ENCODE measurements at places on chromosomes 4 and X.

DNA sequence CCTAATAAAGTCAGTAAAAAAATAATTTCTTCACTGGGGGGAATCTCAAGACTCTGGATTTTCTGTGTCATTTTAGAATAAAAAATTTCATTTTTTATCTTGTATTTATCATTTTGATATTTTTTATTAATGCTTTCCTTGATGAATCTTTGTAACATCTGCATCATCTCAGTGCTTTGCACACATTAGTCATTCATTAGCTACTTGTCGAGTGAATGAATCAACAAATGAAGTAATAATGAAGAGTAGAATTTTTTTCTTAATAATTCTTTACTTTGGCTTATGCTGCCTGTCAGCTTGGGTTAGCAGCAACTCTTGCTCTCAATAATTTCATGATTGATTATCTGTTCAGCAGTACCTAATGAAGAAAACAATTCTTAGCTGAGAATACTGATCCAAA, 530.8 kb downstream of the GRXCR1 start:
- no peak for DNase-seq

- no peak for DNase-seq
Observed at GRCh38 chrX:33188286-33188685, 23.1 kb downstream of the DMD start.

DNA sequence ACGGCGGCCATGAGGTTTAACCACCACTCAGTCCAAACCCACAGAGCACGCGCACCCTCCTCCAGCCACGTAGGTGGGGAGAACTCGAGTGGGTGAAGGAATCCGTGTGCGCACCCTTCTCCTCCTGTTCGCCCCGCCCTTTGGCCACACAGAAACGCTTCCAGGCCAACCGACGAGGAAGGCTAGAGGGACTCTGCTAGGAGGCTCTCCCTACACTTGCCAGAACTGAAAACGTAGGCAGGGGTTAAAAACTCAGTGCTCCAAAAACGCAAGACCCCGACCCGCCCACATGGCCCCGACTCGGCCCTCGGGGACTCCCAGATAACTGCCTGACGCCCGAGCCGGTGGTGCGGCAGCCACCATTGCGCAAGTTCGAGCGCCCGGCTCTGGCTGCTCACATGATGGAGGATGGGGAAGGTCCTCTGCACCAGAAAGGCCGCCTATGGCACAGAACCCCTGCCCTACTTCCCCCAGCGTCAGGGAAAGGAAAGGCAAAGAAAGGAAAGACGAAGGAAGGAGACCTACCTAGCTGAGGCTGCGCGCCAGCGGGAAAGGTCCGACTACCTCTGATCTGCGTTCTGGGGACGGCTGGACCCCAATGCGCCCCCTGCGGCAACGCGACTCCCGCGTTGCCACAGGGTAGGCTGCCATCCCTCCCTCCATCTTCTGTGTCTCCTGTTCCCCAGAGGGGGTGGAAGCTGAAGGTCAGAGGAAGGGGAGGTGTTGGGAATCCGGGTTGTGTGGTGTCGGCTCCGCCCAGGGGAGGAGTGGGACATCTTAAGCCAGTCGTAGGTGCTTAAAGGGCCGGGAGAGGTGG, 201.9 kb upstream of the AGTR2 start:
- peak; percentile 3 for DNase-seq

GRCh38 chr4:85107553-85107952, 141.1 kb upstream of the WDFY3 start:
- DNase-seq: no peak

DNA sequence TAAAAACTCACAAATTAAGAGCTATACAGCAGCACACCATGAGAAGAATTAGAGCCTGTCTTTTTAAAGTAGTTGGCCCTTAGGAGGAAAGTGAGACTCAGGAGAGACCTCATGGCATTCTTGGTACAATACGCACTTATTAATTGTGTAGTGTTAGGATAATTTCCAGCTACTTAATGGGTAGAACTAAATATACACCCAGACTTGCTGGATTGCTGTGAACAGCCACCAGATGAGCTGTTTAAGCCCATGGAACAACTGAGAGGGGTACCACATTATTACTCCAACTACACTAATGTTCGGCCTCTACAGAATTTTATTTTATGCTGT, 13.6 kb downstream of the MFAP3L start:
- DNase-seq: no peak

DNA sequence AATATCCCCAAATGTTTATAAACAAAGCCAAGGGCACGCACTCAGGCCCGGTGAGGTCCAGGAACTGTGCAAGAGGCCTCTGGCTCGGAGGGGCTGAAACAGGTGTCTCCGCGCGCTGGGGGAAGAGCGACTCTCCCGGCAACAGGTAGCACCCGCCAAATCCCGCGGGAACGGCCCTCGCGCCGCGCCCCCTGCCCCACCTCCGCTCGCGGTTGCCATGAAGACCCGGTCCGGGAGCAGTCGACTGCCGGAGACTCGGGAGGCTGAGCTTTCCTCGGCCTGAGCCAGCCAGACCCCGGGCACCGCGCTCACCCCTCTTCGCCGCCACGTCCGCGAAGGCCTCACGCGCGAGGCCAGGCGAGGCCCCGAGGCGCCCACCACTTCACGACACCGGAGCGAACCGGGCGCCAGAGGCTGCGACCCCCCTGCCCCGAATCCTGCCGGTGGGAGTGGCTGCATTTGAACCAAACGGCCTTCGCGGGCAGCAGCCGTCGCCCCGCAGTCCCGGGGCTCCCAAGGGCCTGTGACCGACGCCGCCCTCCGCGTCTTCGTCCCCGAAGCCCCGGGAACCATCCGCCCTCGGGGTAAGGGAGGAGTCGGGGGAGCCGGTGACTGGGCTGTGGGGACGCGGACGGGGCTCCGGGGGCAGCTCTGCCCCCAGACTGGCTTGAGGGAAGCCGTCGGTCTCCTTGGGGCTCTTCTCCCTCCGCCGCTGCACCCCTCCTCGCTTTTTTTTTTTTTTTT, at the start of gene NSUN7:
TSS of gene NSUN7 (plus strand) at position 239 of the 744 bp plus-strand sequence. CDS start 739 bp downstream, outside the sequence.
- DNase-seq: peak; percentile 31

- no peak for DNase-seq
Observed at GRCh38 chrX:42615161-42615563, 162.8 kb downstream of the PPP1R2C start.

DNA sequence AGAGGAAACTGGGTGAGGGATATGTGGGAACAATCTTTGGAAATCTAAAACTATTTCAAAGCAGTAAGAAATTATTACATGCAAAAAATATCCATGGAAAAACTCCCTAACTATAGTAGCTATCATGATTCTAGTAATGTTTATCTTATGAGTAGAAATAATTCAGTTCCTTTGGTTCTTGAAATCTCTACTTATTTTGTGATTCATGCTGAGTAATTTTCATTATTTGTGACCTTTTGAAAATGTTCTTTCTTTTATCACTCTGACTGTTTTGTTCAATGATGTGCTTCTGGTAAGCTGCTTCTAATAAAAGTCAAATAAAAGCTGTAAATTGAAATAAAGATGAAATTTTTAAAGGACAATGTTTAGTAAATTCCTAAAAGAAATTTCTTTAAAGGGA, 40.4 kb upstream of the MAGEB10 start:
- no peak for DNase-seq

GRCh38 chr4:41967392-41967791, 14.2 kb upstream of the DCAF4L1 start:
- no peak for DNase-seq

GRCh38 chr4:141435446-141436225, 200.7 kb upstream of the IL15 start:
- no peak for DNase-seq

GRCh38 chr4:149031399-149031798, 589.2 kb upstream of the NR3C2 start:
- no peak for DNase-seq

DNA sequence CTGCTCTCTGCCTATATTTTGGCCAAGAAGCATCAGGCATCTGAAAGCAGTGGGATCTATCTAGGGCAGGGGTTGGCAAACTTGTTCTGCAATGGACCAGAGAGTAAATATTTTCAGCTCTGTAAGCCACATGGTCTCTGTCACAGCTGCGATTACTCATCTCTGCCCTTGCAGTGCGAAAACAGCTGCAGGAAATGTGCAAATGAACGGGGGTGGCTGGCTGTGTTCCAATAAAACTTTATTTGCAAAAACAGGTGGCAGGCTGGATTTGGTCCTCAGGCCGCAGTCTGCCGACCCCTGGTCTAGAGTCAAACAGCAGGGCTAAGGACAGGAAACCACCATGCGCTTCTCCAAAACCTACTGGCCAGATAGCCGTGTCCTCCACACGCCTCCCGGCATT, 48.6 kb downstream of the ACOX3 start:
- peak; percentile 20 for DNase-seq

DNA sequence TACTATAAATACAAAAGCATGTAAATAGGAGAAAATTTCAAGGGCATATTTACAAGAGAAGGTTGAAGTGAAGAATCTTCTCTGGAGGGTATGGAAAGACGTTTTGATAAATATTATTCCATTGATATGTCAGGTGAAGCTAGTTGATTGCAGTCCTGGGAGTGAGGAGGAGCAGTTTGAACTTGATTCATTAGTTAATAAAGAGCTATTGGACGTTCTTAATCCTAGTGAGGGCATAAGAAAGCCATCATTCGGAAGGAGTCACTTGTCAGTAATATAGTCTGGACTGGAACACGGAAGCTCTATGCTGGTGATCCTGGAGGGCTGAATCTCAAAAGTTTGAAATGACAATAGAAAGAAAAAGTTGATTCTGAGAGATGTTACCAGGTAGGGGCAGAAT, 455.1 kb downstream of the PACRGL start:
- no peak for DNase-seq

DNA sequence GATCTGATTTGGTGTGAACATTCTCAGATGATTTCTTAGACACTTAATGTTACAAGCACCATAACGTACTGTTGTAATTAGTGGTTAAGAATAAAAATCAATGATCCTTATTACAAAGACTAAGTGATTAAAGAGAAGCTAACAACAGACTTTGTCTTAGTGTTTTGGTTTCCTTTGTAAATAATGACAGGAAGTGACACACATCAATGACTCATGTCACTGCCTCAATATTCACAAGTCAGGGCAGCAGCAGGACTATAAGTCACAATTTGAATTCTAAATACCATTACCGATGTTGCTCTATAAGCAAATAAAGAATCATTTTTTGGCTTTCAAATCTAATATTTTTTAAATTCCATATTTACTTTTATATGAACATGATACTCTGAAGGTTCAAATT, 115.8 kb upstream of the FAT4 start:
- DNase-seq: no peak

GRCh38 chr4:124055896-124056295, 656.6 kb downstream of the ANKRD50 start:
- DNase-seq: no peak

GRCh38 chr4:173443121-173443520, 44.2 kb upstream of the SCRG1 start:
- DNase-seq: no peak

DNA sequence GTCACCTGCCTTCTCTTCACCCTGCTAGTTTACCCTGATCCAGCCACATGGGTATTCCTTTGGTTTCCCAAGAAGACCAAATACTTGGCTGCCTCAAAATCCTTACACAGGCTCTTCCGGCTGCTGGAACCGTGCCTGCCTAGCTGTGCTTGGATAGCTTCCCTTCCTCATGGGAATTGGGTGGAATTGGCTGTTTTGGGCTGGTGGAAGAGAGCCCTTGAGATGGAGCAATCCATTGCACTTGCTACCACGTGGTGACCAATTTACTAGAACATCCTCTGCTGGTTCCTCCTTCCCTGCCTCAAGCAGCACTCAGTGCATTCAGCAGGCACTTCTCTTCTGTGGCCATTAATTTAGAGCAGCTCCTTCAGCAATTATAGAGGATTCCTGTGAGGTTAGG, 119.3 kb upstream of the AP1S2 start:
- DNase-seq: no peak

DNA sequence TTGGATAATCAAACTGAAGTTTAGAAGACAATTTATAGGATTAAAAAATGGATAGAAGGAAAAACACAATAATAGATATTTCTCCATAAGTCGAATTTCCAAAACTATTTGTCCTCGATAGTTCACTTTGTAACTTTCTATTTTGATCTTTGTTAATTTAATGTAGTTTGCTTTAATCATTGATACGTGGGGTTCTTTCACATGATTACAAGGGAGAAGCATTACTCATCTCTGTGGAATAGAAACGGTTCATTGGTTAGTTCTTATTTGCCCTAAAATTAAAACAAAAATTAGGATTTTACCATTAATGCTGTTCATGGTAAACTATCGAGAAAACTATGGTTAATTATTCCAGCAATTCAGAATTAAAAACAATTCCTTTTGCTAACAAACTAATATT, 2.1 kb downstream of the TET2 start:
- DNase-seq: no peak

- DNase-seq: no peak
Observed at GRCh38 chrX:130139474-130140201, 26.0 kb downstream of the AIFM1 start.

DNA sequence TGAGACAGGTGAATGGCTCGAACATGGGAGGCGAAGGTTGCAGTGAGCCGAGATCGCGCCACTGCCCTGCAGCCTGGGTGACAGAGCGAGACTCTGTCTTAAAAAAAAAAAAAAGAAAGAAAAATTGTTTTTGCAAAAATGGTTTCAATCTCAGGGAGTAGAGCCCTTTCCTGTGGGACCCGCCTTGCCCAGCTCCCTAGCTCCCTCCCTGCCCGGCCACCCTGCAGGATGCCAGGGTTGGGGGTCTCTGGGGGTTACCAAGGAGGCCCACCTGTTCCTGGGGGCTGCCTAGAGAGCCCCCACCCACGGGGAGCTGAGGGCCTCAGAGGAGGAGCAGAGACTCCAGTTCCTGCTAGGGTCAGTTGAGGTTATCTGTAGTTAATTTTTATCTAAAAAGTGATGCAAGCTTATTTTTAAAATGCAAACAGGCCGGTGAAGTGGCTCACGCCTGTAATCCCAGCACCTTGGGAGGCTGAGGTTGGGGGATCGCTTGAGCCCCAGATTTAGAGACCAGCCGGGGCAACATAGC, 18.7 kb upstream of the PLCXD1 start:
- no peak for DNase-seq

DNA sequence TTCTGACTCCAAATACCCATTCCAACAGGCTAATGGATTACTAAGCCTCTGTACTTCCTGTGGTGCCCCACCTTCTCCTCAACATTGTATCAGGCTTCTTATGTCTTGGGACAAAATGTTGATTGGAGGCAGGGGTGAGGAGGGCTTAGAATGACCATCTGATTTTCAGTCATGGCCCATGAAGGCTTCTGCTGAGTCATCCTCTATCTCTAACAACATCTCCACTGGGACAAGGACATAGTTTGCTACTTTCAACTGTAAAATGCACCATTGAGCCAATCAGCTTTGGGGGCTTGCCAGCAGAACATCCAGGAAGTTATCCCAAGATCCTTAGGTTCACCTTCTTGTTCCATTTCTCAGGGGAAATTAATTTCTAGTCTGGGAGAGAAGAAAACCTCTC, 29.5 kb downstream of the MAGEB17 start:
- DNase-seq: no peak

- DNase-seq: no peak
Observed at GRCh38 chrX:123169247-123169901, 14.7 kb upstream of the GRIA3 start.
